Activated CD4-positive, CD25-positive, alpha-beta regulatory T cell (primary cell): ENCODE measurements at places on chromosomes 6 and 20.

- no peak for DNase-seq
These were observed 35.3 kb downstream of the PANK2 start for GRCh38 chr20:3924304-3925112.

DNA sequence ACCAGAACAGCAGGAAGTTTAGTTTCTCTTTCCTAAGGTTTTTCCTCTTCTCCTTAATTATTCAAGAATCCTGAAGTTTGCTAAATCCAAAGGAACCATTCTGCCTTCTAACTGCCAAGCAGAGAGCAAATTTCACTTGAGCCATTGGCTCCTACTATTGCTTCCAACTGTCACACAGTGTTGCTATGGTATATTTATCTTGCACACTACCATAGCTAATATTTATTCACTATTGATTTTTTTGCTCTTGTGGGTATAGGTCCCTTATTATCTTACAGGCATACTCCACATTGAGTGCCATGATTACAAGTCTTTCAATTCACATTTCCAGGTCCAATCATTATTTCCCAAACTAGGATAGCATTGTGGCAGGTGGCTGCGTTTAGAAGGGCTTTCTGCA, 266.7 kb upstream of the FLRT3 start:
- DNase-seq, result no peak

GRCh38 chr6:75149240-75149639, 56.6 kb downstream of the COL12A1 start:
- no peak for DNase-seq

DNA sequence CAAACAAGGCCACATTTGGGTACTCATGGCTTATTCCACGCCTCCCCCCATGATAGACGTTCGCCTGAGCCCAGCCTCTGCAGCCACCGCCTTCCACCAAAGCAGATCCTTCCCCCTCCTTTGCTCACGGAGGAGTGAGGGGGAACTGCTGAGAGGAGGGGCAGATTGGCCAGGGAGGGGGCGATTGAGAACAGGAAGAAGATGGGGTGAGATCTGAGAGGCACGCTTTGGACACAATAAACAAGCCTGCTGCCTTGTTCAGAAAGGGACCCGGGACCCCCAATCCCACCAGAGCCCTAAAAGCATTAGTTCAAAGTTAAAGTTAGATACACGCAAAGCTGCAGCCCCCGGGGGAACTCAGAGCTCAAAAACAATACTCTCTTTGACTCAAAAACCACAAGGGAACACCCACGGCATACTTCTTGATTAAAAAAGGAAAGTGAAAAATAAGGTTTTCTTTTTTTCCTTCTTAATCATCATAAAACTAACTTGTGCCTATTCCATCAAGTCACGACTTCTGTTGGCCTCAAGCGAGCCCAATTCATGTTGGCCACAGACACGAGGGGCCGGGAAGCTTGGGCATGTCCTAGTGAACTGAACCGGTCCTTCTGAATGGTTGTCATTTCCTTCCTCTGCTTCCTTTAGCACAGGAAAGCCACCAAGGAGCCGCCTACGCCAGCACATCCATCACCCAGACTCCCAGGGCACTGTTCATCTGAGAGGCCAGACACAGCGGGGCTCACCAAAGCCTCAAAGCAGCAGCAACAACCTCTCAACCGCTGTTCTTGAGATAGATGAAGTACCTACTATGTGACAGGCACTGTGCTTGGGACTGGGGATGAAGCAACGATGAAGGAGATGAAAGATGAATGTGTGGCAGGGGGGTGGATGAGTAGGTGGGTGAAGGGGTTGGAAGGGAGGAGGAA, 44.7 kb downstream of the NFATC2 start:
- no peak for DNase-seq

DNA sequence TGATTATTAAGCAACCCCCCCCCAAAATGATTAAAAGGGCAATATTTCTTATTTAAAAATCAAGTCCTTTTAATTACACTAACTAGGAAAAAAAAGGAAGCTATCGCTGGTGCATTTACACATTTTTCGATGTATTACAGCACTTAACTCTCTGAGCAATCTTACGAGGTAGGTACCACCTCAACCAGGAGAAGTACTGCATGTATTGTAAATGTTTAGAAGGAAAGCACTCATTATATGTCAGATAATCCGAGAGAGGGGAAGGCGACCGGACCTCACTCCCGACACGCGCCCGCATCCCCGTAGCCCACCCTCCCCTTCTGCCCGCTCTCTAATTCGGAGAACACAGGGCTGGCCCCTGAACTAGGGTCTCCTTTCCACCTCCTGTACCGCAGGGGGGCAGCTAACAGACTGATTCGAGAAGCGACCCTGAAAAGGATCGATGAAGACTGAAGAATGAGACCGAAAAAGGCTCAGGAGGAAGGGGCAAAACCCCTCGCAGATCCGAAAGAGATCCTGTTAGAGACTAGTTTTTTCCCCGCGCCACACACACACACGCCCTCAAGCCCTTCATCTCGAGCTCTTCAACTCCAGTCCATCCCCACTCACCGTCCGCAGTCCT, 337 bp downstream of the ESF1 start:
- DNase-seq, result no peak

GRCh38 chr20:60066438-60066823, 108.2 kb downstream of the CDH26 start:
- DNase-seq, result no peak
